ENCODE measurements at places on chromosomes 1 and 21.

DNA sequence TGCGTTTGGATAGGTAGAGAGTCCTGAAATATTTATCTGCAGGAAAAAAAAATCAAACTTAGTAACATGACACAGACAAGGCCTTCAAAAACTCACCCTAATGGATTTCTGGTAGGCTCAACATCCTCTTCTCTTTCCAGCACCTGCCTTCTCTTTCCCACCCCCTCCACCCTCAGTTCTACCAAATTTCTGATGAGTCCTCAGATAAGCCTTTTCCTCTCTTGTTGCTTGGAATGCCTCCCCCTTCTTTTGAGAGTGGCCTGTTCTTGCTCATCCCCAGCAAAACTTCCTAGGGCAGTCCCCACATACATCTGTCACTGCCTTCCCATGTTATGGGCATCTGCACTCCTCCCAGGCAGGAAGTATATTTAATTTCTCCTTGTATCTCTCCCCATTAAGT lies 7.6 kb upstream of the LBR start:
- DNase-seq, result no peak

DNA sequence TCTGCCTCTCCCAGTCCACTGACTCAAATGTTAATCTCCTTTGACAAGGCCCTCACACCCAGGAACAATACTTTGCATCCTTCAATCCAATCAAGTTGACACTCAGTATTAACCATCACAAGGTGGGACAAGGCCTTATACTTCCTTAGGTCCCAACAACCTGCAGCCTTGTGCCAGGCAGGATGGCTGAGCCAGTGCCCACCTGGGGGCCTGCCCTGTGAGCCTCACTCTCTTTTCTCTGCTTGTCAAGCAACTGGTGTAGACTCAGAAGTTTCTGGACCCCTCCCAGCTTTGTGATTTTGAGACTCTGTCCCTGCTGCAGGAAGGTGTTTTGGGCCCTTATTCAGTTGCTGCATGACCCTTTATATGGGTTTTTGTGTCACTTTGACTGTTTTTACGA lies 310.0 kb upstream of the C1orf174 start:
- DNase-seq, result no peak

DNA sequence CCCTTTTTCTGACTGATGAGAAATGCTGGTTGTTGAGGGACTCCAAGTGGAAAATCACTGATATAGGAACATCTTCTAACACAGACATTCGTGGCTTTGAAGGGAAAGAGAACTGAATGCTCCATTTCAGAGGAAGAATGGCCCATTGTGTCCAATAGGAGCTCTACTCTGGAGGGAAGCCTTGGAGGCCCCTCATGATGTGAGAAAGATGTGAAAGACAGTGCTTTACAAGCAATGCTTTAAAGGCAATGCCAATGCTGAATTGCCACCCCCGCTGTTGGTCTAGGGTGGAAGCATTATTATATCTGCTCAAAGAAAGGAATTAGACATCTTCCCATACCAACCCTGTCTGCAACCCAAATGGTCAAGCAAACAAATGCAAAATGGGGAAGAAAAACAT lies 13.7 kb downstream of the NMNAT2 start:
- no peak for DNase-seq

GRCh38 chr1:183732236-183732880 lies 72.6 kb upstream of the RGL1 start:
- DNase-seq, result no peak

GRCh38 chr1:180947499-180947885 lies 34.8 kb downstream of the KIAA1614 start:
- no peak for DNase-seq

DNA sequence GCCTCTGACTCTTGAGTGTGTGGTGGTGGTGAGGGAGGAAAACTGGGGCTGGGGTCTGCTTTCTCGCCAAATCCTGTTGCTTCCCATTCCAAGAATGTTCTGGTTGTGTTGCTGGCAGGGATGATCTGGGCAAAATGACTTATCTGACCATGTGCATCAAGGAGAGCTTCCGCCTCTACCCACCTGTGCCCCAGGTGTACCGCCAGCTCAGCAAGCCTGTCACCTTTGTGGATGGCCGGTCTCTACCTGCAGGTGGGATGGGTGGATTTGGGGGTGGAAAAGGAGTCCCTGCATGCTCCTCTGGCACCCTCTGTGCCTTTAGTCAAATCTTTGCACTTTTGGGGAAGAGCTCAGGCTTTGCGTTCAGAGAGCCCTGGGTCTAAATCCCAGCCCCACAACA lies 18.1 kb downstream of the CYP4B1 start:
- DNase-seq, result no peak

- no peak for DNase-seq
These were observed 4.8 kb upstream of the MYOG start for GRCh38 chr1:203090421-203091198.

GRCh38 chr21:19261731-19262376 lies 858.3 kb upstream of the TMPRSS15 start:
- DNase-seq, result no peak

GRCh38 chr1:208511242-208511860 lies 267.2 kb upstream of the PLXNA2 start:
- no peak for DNase-seq

DNA sequence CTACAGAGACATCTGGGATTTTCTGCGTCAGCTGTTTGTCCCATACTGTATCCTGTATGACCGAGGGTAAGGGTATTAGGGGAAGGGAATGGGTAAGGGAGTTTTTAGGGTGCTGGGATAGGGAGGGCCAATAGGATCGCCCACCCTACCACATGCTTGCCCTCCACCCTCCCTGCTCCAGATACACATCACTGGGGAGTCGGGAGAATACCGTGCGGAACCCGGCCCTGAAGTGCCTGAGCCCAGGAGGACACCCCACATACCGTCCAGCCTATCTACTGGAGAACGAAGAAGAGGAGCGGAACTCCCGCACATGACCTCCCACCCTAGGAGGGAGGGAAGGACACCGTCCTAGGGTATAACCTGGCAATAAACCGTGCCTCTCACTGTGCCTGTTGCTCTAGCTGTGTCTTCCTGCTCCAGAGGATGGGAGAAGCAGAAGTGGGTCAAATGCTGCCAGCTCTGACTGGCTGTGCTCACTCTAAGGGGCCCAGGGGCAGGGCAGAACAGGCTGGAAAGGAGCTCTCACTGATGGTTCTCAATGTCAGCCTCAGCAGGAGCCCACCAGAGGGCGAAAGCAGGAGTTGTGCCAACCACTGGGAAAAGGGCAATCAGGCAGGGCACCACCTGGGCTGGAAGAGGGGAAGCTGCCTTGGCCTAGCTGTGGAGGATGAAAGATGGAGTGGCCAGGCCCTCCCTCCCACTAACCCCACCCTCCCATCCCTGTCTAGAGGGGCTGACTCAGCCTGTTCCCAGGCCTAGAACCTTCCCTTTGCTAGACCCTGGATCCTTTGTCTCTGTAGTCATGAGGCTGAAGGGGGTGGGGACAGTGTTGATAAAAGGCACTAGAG lies 440 bp upstream of the LENEP start:
- DNase-seq, result no peak

All from thoracic aorta (tissue), 2 donors.